Hepatic stellate cell (primary cell): ENCODE measurements at places on chromosomes 1 and 21.

GRCh38 chr1:215606036-215606435, 38.9 kb downstream of the KCTD3 start:
- no peak for DNase-seq

DNA sequence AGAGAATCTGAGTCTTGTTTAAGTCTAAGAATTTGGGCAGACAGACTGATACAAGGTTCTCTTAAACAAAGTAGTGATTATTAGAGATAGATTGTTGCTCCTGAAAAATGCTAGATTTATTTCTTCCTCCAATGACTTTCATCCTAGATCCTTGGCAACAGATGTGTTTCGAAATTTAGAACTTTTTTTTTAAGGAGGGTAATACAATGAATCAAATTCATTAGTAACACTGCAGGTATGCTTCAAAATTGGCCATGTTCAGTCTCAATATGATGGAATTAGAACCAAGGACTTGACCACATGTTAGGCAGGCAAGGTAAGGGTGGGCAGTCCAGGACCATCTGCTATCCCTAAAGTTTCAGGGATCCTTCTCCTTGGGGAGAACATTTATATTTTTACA, 4.5 kb upstream of the LCE1F start:
- no peak for DNase-seq

DNA sequence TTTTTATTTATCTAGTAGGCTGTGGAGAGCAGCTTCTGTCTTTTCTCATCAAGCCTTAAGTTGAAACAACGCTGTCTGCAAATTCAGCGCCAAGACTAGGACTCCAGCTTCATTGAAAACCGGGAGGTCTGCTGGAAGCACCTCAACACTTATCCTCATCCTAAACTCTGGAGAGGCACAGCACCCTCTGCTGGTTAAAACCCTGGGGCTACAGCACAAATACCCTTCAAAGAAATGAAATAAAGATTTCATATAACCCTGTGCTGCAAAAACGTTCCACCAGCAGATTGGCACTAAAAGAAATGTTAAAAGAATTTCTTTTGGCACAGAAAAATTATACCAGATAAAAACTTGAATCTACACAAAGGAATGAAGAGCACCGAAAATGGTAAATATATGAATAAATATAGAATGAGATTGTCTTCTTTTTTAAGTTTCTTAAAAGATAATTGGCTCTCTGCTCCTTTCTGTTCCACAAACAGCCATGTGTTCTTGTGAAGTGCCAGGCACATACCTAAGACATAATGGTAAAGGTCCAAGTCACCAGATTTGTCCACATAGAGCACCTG, 227.7 kb upstream of the SAMSN1 start:
- no peak for DNase-seq

DNA sequence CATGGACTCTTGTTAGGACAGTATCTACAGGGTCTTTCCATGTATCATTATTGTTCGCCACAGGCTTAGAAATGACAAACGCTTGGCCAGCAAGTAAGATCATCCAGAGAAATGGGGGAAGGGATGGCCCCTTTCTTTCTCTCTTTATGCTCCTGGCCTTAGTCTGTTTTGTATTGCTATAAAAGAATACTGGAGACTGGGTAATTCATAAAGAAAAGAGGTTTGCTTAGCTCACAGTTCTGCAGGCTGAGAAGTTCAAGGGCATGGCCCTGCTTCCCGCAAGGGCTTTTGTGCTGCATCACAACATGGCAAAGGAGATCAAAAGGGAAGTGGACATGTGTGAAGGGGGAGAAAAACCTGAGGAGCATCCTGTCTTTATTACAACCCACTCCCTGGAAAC, 41.0 kb downstream of the DNTTIP2 start:
- no peak for DNase-seq

- no peak for DNase-seq
Observed at GRCh38 chr1:228073857-228074545, 8.5 kb upstream of the ARF1 start.

- no peak for DNase-seq
Observed at GRCh38 chr1:216682752-216683151, 40.5 kb downstream of the ESRRG start.

DNA sequence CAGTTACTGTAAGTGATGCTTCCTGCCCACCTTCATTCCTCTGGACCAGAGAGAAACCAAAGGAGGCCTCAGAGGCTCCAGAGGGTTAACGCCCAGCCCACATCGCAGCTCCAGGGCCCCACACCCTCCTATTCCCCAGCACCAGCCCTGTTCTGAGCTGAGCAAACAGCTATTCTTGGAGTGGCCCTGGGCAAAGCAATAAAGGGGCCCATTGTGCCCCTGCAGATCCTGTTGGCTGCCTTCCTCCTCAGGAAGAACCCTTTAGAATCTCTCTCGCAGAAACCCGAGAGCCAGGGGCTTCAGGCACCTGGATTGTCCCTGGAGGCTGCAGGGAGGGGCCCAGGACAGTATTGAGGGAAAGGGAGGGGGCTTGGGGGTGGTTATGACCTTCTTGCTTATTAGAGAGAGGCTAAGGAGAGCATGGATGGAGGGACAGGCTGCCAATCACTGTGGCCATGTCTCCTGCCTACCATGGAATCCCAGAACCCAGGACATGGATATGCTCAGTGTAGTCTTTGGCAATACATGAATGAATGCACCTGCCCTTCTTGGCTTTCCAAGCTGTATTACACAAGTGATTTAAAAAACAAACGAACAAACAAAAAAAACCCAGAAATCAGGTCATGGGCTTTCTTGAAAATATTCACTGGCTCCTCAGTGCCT, 9.2 kb downstream of the PADI2 start:
- DNase-seq: no peak

GRCh38 chr21:36032647-36033406, 27.5 kb downstream of the SETD4 start:
- DNase-seq: no peak

GRCh38 chr1:22077728-22078127, 25.2 kb downstream of the CDC42 start:
- no peak for DNase-seq

DNA sequence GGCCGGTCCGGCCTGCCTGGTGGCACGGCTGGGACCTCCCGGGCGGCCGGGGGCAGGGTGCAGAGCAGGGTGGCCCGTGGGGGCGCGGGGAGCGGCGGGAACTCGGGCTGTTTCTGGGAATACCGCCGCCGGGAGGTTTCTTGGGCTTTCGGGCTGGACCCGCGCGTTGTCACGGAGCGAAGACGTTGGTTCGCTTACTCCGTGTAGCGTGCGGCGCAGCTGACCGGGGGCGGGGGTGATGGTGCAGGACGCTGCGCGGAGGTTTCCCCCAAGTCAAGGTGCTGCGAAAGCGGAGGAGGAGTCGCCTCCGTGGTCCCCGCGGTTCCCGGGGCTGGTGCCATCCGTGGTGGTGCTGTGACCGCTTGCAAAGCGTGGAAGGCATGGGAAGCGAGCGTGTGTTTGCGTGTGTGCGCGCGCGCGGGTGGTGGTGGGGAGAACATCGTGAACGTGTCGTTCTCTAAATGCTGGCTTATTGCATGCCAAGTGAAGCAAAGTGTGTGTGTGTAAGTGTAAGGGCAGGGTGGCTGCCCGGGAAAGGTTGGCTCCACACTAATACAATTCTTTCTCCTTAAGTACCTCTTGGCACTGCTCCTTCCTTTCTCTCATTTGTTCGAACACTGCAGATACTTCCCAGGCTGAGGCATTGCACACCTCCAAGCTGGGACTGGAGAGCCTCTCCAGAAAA, 1.1 kb downstream of the RYR2 start:
- no peak for DNase-seq

GRCh38 chr1:170662561-170663403, 1.1 kb upstream of the PRRX1 start:
- DNase-seq: no peak

DNA sequence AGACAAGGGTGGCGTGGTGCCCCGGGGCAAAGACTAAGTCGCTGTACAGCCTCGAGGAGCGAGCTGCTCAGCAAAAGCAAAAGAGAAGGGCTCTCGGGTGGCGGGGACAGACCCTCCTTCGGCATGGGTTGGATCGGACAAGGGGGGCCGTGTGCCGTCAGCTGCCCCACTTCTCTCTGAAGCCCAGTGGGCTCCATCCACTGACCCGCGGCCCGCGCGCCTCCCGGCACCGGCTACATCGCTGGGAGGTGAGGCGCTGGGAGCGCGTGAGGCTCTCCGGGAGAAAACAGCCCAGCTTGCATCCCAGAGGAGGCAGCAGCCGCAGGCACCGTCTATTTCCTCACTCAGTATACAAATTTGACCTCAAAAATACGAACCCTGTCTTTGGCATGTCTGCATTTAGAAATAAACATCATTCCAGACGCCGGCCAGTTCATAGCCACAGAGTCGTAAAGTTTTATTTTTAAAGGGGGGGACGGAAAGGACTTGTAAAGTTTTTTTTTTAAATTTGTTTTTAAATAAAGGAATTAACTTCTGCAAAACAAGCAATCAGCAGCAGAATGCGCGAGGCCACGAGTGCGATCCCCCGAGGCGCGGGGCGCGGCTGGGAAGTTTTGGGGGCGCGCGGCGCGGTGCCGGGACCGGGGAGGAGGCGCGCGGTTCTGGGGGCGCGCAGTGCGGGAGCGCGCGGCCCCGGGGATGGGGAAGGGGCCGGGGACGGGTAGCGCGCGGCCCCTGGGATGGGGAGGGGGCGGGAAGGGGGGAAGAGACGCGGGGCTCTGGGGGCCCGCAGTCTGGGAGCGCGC, 689 bp upstream of the GPR137B start:
- DNase-seq: peak; percentile 70

DNA sequence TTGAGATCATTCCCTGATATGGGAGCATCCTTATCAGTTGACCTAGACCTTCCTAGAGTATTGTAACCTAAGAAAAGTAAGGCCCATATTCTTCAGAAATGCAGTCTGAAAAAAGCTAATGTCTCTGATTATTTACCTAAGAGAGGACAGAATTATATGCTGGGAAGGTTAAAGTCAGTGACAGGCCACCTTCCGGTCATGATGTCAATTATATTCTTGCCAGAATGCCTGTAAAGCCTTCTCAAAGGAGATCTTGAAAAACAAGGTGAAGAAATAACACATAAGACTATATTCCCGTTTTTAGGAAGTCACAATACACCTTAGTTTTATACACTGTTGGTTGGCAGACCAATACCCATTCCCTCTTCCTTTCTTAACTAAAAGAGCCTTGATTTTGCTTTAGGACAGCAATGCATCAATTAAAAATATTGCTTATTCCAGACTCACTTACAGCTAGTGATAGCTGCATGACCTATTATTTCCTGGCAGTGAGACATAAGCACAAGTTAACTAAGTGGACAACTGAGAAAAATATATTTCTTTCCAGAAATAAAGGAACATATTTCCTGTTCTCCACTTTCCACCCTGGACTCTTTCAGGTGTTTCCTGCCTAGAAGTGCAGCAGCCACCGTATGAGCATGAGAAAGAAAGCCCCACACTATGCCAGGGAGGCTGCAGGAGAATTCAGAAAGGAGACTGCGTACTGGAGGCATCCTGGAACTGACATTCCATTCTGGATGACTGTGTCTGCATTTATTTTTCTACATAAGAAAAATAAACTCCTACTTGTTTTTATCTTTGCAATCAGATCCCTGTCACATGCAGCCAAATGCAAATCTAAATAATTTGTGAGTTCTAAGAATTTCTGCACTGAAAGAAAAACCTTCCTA, 332.9 kb upstream of the PTBP2 start:
- peak; percentile 34 for DNase-seq

DNA sequence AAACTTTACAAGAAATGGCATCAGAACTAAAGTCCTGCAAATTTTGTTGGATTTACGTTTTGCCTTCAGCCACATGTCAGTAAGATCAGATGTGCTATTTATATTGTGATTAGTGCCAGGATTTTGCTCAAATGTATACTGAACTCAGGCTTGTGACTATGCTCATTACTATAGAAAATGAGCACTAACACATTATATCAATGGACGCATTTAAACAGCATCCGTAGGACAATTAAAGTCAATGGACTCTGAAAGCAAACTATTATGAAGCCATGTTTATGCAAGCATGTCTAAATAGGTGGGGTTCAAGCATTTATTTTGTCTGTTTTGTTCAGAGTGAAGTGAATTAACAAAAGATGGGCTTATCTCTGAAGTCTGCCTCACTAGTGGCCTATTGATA, 20.6 kb upstream of the DDAH1 start:
- no peak for DNase-seq

DNA sequence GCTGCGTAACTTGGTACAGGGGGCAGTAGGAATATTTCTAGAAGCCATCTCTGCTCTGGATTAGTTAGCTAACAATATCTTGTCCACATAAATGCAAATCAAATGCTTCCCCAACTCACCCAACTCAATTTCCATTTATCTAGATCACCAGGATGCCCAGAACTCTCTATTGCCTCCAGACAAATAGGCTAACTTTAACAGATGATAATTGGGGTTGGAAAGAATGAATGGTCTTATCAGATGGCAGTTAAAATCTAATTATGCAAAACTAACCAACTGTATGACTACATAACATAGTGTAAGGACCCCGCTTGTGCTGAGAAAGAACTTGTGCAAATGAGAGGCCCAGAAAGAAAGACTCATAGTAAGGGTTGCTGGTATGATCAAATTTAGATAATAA, 1024.8 kb downstream of the PLA2G4A start:
- DNase-seq: no peak

GRCh38 chr1:224801844-224802490, 127.5 kb upstream of the DNAH14 start:
- no peak for DNase-seq

GRCh38 chr1:182910143-182910542, 42.8 kb downstream of the SHCBP1L start:
- DNase-seq: no peak

DNA sequence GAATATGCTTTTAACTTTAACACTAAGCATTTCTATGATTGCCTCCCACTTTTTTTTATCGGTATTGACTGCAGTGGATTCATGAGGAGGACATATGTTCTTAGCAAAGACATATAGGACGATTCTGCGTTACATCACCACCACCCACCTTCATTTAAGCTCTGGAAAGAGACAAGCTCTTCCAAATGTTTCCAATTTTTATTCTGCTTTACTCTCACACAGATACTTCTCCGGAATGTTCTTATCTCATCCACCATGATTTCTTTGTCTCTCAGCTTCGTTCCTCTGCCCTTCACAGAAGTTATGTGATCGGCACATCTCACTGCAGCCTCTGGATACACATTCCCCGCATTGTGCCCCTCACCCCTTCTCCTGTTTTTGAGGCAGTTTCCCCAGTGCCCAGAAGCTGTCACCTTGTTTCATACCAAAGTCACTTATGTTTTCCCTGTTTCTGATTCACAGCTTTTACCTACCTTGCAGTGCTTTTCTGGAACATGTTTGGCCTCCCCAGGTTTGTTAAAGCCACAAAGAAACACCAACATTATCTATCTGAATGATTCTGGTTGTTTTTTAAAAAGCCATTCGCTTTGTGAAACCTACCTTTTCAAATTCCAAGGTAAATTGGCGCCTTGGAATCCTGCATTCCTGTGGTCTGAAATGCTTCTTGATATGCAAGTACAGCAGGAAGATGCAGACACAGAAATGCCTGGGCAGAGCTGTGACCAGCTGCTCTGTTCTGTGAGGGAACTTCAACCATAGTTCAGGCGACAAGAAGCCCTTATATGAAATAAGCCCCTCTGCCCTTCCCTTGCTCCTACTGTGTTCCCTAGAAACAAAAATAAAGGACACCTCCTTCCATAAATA, 1020.2 kb downstream of the TTLL7 start:
- DNase-seq: no peak
